ENCODE measurements at places on chromosomes 13 and 19.

DNA sequence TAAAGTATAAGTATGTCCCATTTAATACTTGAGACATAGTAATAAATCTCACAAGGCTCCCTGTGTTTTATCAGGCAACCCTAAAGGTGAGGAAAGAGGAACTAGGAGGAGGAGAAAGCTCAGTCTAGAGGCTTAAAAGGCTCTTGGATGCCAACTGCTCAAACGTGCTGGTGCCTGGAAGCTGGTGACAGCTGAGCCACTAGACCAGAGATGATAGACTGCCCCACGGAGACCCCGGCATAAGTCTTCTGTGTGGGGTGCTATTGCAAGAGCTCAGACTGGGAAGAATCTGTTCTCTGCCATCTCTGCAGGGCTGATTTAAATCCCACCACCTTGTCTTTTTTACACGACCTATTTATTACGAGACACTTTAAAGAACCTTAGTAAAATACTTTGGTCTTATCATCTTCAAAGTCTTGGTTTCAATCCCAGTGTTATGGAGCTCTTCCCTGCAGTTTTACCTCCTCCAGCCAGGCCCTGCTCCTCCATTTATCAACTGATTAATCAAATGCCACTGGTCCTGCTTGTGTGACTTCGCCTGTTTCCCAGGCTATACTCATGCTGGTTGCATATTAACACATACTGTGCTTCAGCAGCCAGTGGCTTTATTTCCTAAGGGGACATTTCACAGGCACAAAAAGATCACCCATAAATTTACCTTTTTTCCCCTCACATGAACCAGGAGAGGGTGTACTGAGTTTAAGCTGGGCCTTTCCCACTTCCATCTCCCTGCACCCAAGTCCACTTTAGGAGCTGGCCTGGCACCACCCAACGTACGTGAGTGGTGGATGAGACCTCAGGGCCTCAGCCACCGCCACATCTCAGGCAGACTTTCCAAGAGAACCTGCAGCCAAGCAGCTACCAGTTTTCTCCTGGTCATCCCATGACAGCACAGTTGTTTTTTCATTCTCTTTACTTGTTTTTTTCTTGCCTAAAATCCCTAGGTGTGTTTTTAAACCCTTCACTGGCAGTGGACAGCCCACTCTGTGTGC lies 7.8 kb upstream of the ATP12A start:
- no peak for DNase-seq

- no peak for DNase-seq
These were observed 1014.9 kb upstream of the ATXN8OS start for GRCh38 chr13:69092615-69093322.

GRCh38 chr19:5586300-5587070 lies 18.7 kb upstream of the TINCR start:
- no peak for DNase-seq

GRCh38 chr19:42435316-42435715 lies 7.4 kb downstream of the CXCL17 start:
- DNase-seq: no peak

DNA sequence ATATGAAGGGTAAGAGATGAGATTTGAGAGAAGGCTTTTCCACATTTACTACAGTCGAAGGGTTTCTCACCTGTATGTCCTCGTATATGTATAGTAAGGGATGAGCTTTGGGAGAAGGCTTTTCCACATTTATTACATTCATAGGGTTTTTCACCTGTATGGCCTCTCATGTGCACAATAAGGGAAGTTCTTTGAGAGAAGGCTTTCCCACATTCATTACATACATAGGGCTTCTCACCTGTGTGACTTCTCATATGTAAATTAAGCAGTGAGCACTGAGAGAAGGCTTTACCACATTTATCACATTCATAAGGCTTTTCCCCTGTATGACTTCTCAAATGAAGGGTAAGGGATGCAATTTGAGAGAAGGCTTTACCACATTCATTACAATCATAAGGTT lies 41.8 kb downstream of the ZNF527 start:
- no peak for DNase-seq

DNA sequence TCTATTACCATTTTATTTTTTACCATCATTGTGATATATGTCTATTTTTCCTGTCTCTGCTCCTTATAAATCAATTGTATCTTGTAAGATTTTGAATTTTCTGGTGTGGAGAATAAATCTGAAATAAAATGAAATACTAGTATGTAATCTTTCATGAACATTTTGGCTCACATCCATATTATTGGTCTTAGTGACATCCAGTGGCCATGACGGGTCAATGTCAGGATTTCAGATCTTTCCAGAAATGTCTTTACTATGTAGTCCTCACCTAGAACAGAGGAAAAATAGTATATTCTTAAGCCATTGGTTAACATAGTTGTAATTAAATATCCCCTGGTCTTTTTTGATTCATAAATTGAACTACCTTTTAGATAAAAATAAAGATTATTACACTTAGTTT lies 109.8 kb upstream of the GPC6 start:
- DNase-seq: no peak

- no peak for DNase-seq
These were observed 15.6 kb upstream of the LILRB1 start for GRCh38 chr19:54614726-54615125.

DNA sequence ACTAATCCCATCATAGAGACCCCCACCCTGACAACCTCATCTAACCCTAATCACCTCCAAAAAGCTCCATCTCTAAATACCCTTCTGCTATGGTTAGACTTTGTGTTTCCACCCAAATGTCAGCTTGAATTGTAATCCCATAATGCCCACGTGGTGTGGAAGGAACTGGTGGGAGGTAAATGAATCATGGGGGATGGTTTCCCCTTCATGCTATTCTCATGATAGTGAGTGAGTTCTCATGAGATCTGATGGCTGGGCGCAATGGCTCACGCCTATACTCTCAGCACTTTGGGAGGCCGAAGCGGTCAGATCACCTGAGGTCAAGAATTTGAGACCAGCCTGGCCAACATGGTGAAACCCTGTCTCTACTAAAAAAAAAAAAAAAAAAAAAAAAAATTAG lies 2.6 kb downstream of the VMAC start:
- no peak for DNase-seq

All from T-helper 2 cell (primary cell).